ENCODE measurements at places on chromosomes 6 and 20.

- no peak for DNase-seq
These were observed 208.0 kb upstream of the TAB2 start for GRCh38 chr6:149109397-149110070.

DNA sequence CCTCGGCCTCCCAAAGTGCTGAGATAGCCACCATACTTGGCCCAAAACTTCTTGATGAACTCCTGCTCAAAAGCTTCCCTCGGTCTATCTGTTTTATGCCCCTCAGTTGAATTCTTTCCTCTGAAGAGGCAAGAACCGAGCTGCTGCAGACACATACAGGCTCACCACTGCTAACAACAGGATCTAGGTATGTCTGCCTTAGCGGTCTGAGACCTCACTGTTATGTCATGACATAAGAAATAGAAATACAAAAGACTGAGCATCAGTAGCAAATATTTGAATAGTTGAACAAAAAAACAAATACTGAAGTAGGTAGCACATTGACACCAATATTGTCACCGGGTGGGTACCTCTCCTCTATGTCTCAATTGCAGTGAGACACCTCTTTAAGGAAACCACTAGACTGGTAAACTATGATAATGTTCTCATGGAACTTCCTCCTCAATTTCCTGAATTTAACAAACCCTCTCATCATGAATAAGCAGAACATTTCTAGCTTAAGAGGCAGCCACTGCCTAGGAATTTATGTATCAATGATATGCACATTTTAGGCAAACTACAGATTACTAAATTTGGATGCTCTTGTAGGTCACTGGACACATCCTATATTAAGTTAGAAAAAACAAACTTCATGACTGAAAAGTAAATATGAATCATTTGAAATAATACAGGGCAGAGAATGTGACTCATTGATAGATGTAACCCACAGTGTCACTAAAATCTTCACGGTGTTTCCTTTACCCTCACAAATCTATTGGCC, 9.4 kb upstream of the STXBP5 start:
- DNase-seq: no peak

GRCh38 chr6:53043581-53043980, 21.6 kb upstream of the FBXO9 start:
- DNase-seq: peak; percentile 45

DNA sequence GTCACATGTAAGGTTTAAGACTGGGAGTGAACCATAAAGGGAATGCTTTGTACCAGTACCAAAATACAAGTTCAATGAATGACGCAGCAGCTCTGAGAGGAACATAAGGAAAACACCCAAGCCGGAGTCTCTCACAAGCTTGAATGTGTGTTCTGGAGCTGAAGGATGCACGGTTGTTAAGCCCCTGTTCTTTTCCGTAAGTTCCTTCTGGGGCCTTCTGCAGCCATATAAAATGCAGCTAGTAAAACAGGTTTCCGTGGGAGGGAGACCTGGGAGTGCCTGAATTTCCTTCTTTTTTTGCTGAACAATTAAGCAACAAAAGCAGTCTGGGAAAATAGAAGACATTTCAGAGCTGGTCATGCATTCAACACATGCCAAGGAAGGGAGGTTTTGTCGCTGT, 73.2 kb upstream of the JAG1 start:
- peak; percentile 27 for DNase-seq

DNA sequence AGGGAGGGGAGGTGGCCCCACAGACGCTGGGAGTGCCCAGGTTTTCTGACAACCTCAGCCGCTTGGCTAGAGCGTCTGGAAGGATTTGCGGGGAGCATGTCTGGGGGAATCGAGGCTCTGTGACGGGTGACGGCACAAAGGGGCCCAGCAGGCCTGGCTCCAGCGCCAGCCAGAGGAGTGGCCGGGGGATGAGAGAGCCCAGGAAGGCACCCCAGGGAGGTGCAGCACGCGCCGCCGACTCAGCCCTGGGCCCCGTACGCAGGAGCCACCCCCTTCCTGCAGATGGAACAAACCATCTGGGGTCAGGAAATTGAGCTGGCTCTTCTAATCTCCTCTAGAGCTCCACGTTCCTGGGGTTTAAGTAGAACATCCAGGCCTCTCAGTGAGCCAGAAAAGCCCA, 5.9 kb upstream of the SLCO4A1 start:
- DNase-seq: no peak

DNA sequence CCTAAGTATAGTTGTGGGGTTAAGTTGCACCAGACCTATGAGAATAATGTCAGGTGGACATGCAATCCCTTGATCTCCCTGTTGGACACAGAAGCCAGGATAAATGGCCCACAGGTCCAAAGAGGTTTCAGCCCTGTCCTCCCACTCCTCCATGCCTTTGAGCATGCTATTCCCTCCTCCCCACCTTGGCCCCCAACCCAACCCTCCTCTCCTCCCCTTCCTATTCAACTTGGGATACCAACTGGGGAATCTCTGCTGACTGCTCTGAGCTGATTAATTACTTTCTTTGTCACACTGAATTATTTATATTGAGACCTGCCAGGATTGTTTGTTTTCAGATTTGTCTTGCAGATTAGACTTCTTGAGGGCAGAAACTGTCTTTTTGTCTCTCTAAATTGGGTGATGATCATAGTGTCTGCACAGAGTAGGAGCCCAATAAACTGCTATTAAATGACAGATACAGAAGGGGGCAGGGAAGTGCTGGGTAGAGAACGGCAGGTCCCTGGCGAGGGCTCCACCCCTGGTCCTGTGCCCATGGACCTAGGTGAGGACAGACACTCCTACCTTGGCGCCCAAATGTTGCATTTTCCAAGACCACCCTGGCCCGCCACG, 120.9 kb downstream of the UNC5CL start:
- DNase-seq: no peak

DNA sequence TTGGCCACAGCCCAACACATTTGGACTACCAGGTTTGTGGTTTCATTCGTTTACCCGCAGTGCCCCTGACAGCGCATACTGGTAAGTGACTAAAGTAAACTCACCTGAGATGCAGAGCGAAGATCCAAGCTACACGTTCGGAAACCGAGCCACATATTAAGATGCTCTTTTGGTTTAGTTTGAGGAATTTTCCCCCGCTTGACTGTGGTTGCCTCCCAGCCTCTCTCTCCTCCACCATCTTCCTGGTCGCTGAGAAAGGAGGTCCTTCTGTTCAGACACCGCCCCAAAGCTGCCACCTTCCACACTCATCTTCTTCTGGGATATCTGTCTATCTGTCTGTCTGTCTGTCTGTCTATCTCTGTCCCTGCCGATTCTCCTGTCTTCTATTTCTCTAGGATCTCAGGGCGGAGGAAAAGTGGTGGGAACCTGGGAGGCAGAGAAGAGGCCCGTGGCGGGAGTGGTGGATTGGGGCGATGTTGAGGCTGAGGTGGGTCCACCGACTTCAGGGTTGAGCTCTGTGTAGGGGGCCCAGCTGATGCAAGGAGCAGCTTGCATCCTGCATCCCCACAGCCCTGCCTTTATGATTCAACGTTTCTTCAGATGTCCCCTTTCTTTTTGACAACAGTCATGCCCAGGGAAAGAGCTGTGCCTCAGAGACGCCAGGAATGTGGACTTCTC, 196.9 kb upstream of the ZNF184 start:
- no peak for DNase-seq

DNA sequence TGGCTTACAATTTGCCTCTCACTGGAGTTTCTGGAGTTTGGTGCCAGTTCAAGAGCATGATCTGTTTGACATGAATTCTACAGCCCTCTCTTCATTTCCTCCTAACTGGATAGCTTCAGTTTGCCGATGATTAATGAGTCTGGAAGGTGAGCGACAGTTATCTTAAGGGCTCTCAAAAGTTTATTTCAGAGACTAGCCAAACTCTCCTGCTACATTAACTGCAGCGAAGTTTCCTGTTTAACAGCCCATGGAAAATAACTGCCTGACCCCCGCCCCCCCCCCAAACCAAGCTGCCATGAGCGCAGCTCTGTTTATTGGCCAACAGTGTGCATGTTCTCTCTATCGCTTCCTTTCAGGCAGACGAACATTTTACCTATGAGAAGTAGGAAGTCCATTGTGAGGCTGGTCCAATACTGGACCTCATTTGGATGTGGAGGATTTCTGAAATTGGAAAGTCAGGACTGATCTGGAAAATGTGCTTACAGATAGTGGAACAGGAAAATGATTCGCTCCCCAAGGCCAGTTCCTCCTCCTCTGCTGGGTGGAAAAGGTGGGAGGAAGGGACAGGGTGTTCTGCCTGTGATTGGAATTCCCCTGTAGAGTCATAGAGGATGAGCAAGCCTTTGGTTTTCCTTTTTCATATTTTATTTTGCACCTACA, 522.2 kb upstream of the JAG1 start:
- DNase-seq: peak; percentile 60

DNA sequence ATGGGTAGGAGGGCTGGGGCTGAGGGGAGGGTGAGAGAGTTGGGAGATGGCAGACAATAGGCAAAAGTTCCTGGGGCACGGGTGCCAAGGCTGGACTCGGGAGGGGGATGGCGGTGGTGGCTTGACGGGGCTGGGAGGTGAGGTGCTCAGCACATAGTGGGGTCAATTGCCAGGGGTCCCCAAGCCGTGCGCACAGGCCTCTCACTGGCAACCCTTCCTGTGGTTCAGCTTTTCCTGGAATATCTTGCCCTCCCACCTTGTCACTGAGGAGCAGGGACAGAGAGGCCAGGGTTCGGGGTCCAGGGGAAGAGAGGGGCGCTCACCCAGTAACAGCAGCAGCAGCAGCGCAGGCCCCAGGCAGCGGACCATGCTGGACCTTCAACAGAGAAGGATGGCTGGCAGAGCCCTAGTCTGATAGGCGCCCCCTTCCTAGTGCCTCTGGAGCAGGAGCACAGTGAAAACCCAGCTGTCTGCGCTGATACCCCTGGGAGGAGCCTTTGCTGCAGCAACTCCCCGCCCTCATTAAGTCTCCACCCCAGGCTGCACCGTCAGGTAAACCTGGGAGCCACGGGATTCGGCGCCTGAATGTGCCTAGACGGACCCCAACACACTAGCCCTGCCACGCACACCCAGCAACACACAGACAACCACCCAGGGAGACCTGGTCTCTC, at the start of gene GFRA4:
TSS of gene GFRA4 (minus strand) at position 369 of the 671 bp plus-strand sequence. CDS start at position 369, 0 bp downstream.
- DNase-seq: no peak

DNA sequence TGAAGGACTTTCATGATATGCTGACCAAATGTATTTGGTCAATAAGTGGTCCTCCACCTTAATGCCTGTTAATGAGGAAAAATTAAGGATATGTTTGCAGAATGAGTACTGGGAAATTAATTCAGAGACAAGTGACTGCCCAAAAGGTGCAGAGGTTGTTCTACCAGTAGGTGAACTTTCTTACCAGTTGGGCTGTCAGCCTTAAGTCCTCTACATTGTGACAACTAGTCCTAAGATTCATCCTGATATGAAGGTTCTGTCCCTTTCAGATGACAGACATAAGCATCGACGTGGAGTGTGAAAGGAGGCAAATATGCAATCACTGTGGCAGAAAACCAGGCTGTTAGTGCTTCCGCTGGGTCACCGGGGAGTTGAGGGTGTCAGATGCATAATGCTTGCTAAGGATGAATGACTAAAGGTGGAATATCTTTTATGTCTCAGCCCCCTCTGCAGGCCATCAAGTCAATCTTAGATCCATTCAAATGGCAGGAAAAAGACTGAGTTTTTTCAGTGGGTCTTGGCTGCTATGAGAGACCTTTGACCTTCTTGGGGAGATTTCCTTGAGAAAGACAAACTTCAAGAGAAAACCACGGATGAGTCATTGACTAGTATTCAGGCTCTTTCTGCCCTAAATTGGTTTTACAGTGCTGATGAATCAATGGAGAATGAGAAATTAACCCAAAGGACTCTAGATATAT, 226.0 kb downstream of the TPBG start:
- peak; percentile 50 for DNase-seq

DNA sequence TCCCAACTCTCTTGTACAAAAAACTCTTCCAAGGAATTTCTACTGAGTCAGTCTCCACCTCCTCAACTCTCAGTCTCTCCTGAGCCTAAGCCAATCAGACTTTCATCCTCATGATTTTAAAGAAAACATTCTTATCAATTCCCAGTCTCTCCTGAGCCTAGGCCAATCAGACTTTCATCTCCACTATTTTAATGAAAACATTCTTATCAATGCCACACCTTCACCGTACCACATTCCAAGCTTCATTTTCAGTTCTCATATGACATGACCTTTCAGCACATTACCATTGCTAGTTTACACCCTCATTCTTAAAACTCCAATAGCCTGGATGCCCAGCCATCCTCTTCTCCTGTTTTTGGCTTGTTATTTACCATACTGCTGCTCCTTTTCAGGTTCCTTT, 42.5 kb downstream of the SYNE1 start:
- no peak for DNase-seq

- DNase-seq: no peak
These were observed 258.3 kb upstream of the TCF21 start for GRCh38 chr6:133630651-133631050.

- DNase-seq: no peak
These were observed 11.6 kb downstream of the DEFB127 start for GRCh38 chr20:168876-169275.

DNA sequence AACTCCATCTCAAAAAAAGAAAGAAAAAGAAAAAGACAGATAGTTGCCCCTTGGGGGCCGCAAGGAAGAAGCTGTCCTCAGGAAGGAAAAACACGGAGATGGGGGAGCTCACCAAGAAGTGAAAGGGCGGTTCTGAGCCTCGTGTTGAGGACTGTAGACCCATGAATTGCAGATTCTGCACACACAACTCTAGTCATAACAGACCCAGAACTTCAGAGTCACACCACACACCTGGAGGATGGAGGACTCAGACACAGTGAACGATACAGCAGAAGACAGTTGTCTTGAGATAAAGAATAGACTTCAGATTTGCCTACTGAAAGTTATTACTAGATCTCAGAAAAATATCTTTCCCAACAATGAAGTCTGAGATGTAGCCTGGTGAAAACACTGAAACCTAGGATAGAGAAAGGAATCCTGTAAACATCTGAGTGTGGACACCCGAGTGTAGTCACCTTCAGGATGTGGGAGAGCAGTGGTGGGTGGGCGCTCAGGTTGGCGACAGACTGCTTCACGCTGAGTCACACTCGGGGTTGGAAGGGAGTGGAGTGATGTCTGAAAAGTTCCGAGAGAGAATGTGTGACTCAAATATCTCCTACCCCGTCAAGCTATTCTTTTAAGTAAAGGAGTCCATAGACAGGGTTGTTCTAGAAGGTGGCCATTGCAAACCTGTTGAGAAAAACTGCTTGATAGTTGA, 88.1 kb downstream of the MAP3K4 start:
- peak; percentile 71 for DNase-seq

DNA sequence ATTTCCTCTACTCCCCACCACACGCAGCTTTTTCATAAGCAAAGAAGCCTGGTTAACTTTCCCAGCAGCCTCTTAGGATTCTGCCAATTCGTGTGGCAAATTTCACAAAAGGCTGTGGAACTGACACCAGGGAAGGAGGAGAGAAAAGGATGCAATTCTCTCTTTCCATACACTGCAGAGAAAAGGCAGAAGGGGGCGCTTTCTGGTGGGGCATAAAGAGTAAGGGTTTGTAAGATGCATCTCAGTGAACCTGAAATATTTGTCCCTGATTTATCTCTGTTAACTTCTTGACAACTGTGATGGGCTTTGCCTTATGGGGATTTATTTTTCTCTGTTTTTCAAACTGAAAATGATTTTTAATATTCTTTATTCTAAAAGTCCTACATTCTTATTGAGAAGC, 45.5 kb upstream of the GLP1R start:
- no peak for DNase-seq

Measured in fibroblast of pulmonary artery (primary cell).